Stimulated activated CD4-positive, alpha-beta T cell treated with anti-CD3 and anti-CD28 coated beads, TNF-alpha, amount 100 ng/mL, for 48 hours (primary cell): ENCODE measurements at places on chromosomes 11 and 22.
A peak's percentile ranks its signal among the peaks of the same experiment; 100 is the strongest.

DNA sequence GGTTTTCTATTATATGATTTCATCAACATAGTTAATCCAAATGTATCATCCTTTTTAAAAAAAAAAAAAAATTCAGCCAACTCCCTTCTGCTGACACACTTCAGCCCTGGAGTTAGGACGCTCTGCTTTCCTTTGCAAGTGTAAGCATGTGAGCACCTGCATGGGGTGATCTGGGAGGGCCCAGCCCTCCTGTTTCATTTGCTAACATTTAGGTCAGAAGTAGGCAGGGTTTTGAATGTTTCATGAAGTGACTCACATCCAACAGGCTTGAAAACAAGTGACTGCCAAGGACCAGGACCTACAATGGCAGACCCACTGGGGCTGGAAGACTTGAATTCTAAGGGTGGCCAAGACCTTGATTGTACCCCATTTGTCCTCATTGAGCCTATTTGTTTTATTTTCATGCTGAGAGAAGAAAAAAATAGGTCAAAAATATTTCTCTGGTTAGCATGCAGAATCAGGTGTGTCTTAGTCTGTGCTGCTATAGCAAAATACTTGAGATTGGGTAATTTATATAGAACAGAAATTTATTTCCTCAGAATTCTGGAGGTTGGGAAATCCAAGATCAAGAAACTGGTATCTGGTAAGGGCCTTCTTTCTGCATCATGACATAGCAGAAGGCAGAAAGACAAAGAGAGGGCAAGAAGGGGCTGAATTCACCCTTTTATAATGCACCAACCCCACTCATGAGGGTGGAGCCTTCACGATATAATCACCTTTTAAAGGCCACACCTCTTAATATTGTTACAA lies 137.6 kb downstream of the CD44 start:
- DNase-seq = peak; percentile 25

DNA sequence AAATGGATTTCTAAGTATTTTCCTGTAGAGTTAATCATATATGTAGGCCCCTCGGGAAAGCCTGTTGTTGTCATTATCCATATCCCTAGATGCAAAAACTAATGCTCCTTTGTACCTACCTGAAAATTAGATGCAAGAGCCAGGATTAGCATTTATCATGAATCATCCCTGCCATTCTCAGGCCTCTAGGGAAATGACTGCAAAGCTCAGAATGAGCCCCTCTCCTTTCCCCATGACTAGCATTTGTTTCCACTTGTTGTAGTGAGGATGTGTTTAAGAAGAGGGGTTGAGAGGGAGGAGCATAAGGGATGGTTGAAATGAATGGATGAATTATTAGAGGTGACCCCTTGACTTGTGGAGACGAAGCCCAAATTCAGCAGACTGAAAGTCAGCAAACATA lies 537.9 kb downstream of the NTM start:
- no peak for DNase-seq

GRCh38 chr11:76221365-76221764 lies 15.1 kb upstream of the WNT11 start:
- no peak for DNase-seq

DNA sequence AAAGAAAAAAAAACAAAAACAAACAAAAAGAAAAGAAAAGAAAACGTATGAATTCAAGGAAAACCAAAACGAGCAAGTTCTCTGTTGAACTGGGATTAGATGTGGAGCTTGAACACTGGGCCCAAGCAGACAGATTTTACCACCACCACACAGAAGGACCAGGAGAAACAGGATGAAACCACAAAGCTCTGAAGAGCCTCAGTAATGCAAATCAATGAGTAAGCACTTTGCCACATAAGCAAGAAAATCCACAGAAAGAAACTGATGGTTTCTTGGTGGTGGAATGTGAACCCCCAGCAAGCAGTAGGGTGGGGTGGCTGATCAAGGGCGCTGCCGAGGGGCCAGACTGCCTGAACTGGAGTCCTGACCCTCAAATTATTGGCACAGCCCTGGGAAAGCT lies 50.9 kb upstream of the NFRKB start:
- DNase-seq = no peak

GRCh38 chr22:37677493-37677974 lies 2.1 kb downstream of the LGALS1 start:
- DNase-seq = no peak

DNA sequence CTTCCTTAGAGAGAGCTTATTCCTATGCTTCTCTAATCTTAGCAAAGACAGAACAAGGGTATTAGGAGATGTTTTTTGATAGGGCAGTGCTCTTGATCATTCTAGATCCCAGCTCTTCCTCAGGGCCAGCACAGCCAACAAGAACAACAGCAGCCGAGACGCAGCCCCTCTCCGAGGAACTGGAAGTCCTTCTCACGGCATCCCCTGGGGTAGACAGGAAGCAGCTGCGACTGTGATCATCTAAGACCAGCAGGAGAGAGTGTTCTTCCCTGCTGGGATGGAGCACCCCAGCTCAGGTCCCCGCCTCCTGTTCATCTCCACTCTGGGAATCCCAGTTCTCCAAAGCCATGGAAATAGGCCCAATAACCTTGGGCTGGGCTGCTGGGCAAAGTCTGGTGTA lies 29.6 kb downstream of the IRAG1 start:
- no peak for DNase-seq

DNA sequence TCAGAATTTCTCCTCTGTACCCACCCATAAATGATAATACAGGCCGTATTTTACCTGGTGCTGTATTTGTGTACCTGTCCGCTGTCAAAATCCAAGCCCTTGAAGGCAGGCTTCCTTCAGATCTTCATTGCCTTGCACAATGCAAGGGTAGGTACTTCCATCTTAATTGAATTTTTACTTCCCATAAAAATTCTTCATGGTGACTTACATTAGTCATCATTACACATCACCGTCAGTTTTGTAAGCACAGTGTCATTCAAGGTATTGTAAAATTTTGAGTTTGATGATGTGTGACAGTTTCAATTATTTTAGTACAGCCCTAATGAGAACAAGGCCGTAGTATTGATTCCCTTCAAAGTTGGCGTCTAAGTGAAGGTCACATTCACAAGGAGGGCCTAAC lies 770 bp upstream of the TSG101 start:
- no peak for DNase-seq

DNA sequence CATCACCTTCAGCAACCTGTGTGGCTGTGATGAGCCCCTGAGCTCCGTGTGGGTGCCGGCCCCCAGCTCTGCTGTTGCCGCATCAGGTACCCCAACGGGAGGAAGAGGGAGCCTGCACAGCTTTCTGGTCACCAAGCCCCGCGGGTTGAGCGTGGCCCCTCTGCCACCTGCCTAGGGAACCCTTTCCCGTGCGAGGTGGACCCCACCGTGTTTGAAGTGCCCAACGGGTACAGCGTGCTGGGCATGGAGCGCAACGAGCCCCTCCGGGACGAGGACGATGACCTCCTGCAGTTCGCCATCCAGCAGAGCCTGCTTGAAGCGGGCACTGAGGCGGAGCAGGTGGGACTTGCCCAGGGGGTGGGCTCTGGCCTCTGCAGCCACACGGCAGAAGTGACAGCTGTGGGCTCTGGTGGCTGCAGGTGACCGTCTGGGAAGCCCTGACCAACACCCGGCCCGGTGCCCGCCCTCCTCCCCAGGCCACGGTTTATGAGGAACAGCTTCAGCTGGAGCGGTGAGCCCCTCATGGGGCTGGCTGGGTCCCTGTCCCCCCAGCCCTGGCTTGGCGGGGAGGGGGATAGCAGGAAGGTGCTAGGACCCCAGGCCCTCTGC lies 1.9 kb upstream of the SSH3 start:
- no peak for DNase-seq

DNA sequence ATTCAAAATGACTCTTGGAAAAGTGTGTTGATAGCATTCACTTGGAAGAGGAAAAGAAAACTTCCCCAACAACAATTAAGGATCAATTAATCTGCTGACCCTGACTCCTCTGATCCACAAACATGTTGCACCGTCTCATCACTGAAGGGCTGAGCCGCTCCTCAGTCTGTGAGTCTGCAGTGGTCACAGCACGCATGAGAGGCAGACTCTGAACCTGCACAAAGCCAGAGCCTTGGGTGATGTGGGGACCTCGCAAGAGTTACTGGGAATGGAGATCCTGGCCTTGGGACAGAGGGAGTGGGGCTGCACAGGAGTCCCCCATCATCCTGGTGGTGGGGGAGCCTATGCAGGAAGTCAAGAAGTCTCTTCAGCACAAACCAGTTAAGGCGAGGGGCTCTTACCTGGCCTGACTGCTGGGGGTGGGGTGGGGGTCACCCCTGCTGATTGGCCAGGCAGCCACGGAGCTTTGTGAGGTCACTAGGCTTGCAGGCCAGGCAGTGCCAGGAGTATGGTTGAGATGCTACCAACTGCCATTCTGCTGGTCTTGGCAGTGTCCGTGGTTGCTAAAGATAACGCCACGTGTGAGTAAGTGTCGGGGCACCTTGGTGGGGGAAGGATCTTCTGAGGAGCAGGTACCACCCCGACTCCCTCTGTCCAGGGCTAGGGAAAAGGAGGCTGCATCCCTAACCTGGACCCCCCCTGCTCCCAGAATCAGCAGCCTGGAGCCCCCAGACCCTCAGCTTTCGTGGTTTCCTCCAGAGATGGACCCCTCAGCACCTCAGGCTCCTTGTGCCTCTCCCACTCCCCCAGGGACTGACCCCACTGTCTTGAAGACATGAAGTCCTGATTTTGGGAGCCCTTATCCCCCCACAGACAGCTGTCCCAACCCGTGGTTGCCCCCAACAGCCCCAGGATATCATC lies at the start of gene ACR:
Gene ACR, plus strand, starts transcription at position 477 of the 921 bp plus-strand sequence. Its CDS starts 32 bp downstream, at position 509.
- DNase-seq = no peak
